ENCODE measurements at places on chromosomes 12 and 14. TPM values are rescaled to one million over a fixed set of nuclear protein-coding genes. Genes with fewer than 3 reads are reported as not detected.
A peak's percentile ranks its signal among the peaks of the same experiment; 100 is the strongest.

DNA sequence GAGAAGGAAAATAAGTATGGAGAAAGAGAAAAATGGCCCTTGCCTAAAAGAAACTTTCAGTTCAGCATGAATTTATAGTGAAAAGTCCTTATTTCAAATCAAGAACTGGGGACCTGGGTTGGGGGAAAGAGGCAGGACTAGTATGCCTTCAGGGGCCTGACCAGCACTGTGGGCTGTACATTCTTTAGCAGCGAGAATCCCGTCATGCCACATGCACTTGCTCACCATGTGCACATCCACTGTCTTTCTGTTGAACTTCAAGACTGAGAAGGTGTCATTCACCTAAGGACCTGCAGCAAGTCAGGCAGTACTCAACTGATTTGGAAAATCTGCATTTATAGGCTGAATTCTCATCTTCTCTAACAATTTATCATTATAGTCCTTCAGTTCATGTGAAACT lies 50.2 kb downstream of the RAB35 start:
- no peak for DNase-seq
- peaks cover 5% of the 10 kb centered on the region for H3K36me3 ChIP-seq
- no peak overlapping the region for H3K4me3 ChIP-seq
- H3K4me1 ChIP-seq: peaks cover 18% of the 10 kb centered on the region

GRCh38 chr14:88009486-88009885 lies 4.6 kb downstream of the GPR65 start:
- DNase-seq: no peak
- no peak overlapping the region for H3K27ac ChIP-seq
- H3K27me3 ChIP-seq: no peaks in the 10 kb centered on the region
- no peaks in the 10 kb centered on the region for H3K36me3 ChIP-seq
- H3K4me3 ChIP-seq: no peak overlapping the region

DNA sequence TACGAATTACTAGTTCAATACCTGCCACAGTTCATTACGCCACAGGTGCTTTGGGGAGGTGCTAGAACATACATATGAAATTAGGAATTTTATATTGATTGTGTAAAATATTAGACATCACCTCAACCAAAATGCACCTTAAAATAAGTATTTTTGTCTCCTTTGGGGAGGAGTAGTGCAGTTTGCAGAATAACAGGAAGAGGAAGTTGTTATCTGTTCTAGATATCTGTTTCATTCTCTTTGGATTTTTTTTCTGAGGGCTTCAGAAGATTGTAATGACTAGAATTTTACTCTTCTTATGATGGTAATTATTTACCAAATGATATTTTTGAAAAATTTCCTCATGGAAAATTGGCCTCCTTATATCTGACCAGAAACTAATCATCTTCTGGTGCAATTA lies 9.9 kb upstream of the GYS2 start:
- H3K36me3 ChIP-seq: no peaks in the 10 kb centered on the region
- no peak overlapping the region for H3K27ac ChIP-seq

GRCh38 chr12:47783821-47784819 lies 11.1 kb downstream of the SLC48A1 start:
- peaks cover 8% of the 10 kb centered on the region for H3K4me1 ChIP-seq
- H3K36me3 ChIP-seq: peaks cover 91% of the 10 kb centered on the region
- no peaks in the 10 kb centered on the region for H3K27me3 ChIP-seq
- no peak overlapping the region for H3K27ac ChIP-seq
- H3K4me3 ChIP-seq: no peak overlapping the region

DNA sequence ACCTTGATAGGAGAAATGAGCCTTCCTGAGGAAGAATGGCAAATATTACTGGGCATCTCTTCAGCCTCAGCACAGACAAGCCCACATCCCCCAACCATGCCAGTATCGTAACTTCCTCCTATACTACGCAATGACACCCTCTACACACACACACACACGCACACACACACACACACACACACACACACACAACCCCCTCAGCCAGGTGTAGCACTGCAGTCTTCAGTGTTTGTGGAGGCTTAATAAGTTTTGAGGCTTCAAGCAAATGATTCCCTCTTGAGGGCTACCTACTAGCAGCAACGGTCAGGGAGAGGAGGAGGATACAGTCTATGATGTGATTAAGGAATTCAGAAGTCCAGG lies 1.6 kb downstream of the DGKA start:
- H3K36me3 ChIP-seq: no peaks in the 10 kb centered on the region
- peaks cover 35% of the 10 kb centered on the region for H3K4me1 ChIP-seq
- H3K4me3 ChIP-seq: peak overlapping the region; percentile 76
- H3K27ac ChIP-seq: peak overlapping the region; percentile 40
- no peak for DNase-seq
- H3K27me3 ChIP-seq: peaks cover 30% of the 10 kb centered on the region

- no peak for DNase-seq
- no peak overlapping the region for H3K4me3 ChIP-seq
- no peaks in the 10 kb centered on the region for H3K4me1 ChIP-seq
- H3K27me3 ChIP-seq: no peaks in the 10 kb centered on the region
- no peak overlapping the region for H3K27ac ChIP-seq
- no peaks in the 10 kb centered on the region for H3K36me3 ChIP-seq
Measured at GRCh38 chr12:28802706-28803438, 346.2 kb upstream of the FAR2 start.

DNA sequence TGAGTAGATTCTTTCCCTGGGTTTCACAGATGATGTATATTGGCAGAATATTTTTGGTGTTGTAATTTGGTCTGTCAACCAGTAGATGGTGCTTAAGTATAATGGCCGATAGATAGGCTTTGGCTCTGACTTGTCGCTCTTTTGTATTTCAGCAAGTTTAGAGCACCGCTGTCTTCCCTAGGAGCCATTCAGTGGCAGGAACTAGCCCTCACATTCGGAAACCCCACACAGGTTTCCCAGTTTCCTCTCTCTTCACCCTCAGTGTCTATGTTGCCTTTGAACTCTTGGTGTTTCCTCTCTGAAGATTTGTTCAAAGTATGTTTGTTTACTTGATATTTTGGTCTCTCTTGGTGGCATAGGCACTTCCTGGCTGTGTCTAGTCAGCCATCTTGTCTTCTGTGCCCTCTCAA lies 102.2 kb downstream of the GPHN start:
- no peaks in the 10 kb centered on the region for H3K4me1 ChIP-seq
- no peak overlapping the region for H3K27ac ChIP-seq
- no peaks in the 10 kb centered on the region for H3K27me3 ChIP-seq
- no peaks in the 10 kb centered on the region for H3K36me3 ChIP-seq
- no peak overlapping the region for H3K4me3 ChIP-seq

GRCh38 chr12:54142114-54142475 lies 46.7 kb downstream of the SMUG1 start:
- peaks cover 3% of the 10 kb centered on the region for H3K27me3 ChIP-seq
- peaks cover 11% of the 10 kb centered on the region for H3K36me3 ChIP-seq
- H3K4me1 ChIP-seq: peaks cover 26% of the 10 kb centered on the region

DNA sequence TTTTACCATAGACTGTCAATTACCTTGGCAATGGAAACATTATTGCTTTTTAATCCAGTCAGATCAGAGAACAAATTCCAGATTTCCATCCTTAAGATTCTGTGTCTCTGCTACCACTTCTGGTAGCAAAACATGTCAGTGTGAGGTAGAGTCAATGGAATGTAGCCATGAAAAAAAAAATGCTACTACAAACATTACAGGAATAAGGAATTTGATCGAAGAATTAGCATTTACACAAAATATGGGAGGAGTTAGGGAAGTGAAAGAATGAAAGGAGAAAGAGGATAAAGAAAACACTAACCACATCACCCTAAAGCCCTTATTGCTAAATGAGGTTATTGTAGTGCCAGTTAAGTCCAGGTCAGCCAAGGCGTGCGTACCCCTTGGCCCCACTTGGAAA lies 9.2 kb downstream of the MED21 start:
- DNase-seq: no peak
- H3K4me1 ChIP-seq: no peaks in the 10 kb centered on the region
- no peaks in the 10 kb centered on the region for H3K27me3 ChIP-seq
- peaks cover 22% of the 10 kb centered on the region for H3K36me3 ChIP-seq
- H3K4me3 ChIP-seq: no peak overlapping the region
- no peak overlapping the region for H3K27ac ChIP-seq

DNA sequence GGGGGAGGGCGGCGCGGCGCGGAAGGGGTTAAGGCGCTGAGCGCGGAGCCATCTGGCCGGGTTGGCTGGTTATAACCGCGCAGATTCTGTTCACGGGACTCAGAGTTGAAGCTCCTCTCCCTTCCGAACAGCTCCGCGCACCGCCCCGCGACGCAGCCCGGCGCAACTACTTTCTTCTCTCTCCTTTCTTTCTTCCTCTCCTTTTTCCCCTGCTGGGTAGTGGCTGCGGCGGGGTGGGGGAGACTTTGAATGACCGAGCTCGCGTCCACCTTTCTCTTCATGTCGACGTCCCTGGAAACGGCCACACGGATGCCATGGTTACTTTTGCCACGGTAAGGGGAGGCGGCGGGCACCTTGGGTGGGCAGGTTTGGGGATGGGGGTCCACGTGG lies at the start of gene NTF3:
Gene NTF3, plus strand, starts transcription at position 98 of the 390 bp plus-strand sequence. Its CDS starts 217 bp downstream, at position 315.
- peak within 1 kb of the TSS; percentile 42 for H3K4me3 ChIP-seq
- no peaks in the 10 kb centered on the region for H3K36me3 ChIP-seq
- peaks cover 89% of the 10 kb centered on the region for H3K27me3 ChIP-seq
- peaks cover 48% of the 10 kb centered on the region for H3K4me1 ChIP-seq
- no peak within 1 kb of the TSS for H3K27ac ChIP-seq
- DNase-seq: no peak

DNA sequence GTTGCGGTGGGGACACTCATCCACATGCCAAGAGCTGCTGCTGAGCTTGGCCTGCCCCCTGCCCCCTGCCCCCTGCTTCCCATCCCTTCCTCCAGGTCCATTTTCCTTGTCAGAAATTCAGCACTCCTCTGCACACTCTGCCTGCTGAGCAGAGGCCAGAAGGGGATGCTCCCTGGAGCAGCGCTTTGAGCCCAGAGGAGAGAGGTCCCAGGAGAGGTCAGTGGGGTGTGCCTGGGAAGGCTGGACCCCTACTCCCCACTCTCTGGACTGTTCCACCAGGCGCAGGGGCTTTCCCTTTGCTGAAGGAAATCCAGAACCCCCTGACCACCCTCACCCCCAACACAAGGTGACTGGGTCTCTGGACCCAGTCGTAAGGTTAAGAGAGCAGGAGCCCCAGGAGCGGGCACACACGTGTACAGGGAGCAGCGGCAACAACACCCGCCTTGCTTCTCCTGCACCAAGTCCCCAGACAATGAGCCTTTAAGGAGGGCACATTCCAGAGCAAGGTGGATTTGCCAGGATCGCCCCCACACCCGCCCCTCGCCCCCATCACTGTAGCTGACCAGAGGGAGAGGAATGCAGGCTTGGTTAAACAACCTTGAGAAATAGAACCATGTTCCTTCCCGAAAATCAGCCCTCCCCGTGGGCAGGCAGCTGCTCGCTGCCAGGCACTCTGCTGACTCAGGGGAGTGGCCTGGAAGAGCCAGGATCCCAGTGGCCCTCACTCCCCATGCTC lies 30.7 kb downstream of the ISCA2 start:
- no peak overlapping the region for H3K27ac ChIP-seq
- H3K27me3 ChIP-seq: no peaks in the 10 kb centered on the region
- no peaks in the 10 kb centered on the region for H3K36me3 ChIP-seq
- DNase-seq: no peak

- DNase-seq: no peak
- no peak overlapping the region for H3K4me3 ChIP-seq
- no peak overlapping the region for H3K27ac ChIP-seq
- H3K27me3 ChIP-seq: no peaks in the 10 kb centered on the region
- no peaks in the 10 kb centered on the region for H3K4me1 ChIP-seq
Measured at GRCh38 chr12:33323823-33324222, 115.8 kb downstream of the SYT10 start.

DNA sequence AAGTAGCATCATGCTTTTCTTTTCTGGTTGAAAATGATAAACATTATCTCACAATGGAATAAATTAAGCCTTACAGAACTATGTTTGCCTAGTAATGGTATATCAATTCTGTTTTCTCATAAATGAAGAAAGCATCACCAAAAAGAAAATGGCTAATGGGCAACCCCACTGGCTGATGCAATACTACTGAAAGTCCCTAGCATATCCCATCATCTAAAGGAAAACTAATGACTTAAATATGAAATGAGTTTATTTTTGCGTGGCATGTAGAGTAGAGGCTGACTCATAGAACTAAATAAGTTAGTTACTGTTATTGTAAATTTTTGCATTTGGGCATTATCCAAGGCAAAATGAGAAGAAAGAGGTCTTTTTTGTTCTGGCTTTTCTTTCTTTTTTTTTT lies 1156.3 kb upstream of the SEL1L start:
- DNase-seq: no peak
- H3K27me3 ChIP-seq: no peaks in the 10 kb centered on the region

DNA sequence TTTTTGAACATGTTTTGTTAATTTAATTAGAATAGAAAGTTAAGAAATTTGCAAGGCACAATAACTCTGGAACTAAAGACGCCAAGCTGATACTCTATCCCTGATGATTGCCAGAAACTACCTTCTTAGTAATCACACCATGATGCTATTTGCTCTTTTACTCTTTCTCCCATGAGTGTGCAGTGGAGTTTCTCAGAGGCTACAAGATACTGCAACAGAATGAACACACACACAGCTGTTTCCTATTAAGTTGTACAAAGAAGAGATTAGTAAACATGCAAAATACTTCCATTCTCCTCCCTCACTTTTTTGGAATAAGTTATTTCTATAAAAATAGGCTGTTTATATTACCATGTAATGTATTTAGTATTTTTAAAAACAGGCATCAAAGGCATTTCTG lies 1367.5 kb downstream of the AACS start:
- H3K27me3 ChIP-seq: no peaks in the 10 kb centered on the region
- H3K4me1 ChIP-seq: peaks cover 5% of the 10 kb centered on the region
- no peak overlapping the region for H3K4me3 ChIP-seq
- no peaks in the 10 kb centered on the region for H3K36me3 ChIP-seq
- no peak overlapping the region for H3K27ac ChIP-seq

GRCh38 chr12:51405801-51406207 lies 14.6 kb upstream of the GALNT6 start:
- no peaks in the 10 kb centered on the region for H3K4me1 ChIP-seq
- H3K4me3 ChIP-seq: no peak overlapping the region
- no peak for DNase-seq

DNA sequence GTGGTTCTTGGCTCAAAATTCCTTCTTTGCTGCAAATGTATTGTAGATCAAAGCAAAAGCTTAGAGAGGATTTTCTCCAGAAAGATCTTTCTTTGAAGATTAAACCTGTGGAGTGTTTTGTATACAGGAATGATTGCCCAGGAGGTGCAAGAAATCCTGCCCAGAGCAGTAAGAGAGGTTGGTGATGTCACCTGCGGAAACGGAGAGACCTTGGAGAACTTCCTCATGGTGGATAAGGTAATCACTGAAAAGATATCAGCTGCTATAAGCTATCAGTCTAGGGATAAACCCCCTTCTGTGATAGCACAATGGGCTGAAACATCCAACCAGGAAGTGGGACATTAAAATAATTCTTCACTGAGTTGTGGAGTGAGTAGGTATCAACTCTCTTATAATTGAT lies 85.7 kb downstream of the MYRFL start:
- DNase-seq: no peak
- no peaks in the 10 kb centered on the region for H3K27me3 ChIP-seq
- H3K4me3 ChIP-seq: no peak overlapping the region
- no peaks in the 10 kb centered on the region for H3K4me1 ChIP-seq

CD27 gene
- 0.50 TPM for total RNA-seq

RHEBL1 gene
- total RNA-seq: 1.6 TPM

TAS2R31 gene
- 7.8 TPM for total RNA-seq

MYF5 gene
- not detected for total RNA-seq

CPSF2 gene
- total RNA-seq: 56.8 TPM

HOXC9 gene
- 14.2 TPM for total RNA-seq
